ENCODE measurements at places on chromosomes 7 and 10.

GRCh38 chr10:102280397-102281101, 35.2 kb downstream of the GBF1 start:
- DNase-seq = no peak

DNA sequence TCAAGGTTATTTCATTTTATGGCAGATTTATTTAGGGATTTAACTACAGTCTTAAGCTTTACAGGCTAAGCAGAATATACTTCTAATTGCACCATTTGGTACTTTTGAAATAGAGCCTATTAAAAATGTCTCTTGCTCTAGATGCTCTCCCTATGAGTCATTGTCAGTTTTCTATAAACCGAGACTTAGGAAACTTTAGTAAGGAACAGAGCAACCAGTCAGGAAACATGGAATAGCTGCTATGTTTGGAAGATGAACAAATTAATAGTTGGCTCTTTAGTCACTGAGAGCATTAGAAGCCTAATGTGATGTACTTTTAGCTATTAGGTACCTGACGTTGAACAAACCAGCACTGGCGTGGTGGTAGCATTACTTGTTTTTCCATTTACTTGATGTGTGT, 35.3 kb downstream of the INPP5F start:
- no peak for DNase-seq

DNA sequence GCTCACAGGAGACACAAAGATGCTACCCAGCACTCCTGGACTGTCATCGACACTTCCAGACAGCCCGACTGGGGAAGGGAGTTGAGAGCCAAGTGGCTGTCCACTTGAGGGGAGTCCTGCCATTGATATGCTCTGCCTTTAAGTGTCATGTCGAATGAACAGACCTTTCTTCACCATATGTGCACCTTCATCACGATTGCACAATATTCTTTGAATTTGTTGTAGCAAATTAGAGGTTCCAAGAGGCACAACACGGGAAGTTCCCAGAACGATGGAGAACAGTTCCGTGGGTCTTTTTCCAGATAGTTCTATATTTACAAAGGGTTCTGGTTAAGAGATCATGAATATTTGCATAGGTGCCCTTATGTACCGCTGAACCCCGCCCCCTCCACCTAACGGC, 16.0 kb downstream of the SLC18A2 start:
- no peak for DNase-seq

DNA sequence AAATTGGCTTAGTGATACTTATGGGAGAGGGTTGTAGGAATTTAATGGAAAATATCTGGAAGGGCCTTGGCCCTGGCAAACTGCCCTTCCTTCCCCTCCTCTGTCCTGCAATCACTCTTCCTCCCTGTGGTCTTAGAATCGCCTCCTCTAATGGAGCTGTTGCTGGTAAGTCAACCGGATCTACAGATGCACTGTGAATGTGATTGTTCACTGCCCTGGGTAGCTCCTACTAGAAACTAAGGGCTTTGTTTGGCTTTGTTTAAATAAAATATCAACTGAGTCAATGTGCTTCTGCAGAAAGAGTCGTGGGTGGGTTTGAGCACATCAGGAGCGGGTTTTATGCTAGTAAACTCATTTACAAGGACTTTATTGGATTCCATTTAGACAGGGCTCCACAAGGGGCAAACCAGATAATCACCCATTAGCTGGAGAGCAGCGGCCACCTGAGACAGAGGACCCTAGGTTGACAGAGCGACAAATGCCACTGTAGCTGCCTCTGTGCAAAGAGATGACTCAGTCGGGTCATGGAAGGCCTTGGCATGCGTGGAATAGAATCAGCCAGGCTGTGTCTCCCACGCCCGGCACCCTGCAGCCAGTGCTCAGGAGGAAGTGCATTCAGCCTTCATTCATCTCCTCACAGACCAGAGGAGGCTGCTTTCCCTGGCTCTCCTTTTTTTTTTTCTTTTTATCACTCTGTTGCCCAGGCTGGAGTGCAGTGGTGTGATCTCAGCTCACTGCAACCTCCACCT, 97.9 kb downstream of the GAD2 start:
- no peak for DNase-seq

DNA sequence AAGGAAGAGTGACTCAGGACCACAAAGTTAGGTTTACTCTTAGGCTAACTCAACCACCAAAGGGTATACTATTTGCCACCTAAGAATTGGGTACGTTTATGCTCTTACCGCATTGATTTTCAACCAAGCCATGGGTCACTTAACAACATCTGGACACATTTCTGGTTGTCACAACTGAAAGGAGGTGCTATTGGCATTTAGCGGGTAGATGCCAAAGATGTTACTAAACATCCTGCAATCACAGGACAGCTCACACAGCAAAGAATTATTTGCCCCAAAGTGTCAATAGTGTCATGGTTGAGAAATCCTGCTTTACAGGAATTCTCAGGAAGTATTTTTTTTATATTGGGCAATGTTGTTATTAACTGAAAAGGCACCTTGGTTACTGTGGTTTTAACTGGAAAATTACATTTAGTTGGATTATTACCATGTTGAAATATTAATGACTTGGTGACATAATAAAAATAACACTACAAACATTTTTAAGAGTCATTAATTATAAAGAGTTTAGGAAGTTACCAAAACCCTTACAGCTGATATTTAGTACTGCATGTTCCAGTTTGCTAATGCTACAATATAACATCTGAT, 185.0 kb upstream of the TMEM196 start:
- no peak for DNase-seq

- DNase-seq = no peak
Observed at GRCh38 chr10:115432188-115432819, 339.1 kb downstream of the ATRNL1 start.

Measured in DMS79 (cell line).